Mucosa of gallbladder (tissue), 1 donor: ENCODE measurements at places on chromosomes 11 and 22.

DNA sequence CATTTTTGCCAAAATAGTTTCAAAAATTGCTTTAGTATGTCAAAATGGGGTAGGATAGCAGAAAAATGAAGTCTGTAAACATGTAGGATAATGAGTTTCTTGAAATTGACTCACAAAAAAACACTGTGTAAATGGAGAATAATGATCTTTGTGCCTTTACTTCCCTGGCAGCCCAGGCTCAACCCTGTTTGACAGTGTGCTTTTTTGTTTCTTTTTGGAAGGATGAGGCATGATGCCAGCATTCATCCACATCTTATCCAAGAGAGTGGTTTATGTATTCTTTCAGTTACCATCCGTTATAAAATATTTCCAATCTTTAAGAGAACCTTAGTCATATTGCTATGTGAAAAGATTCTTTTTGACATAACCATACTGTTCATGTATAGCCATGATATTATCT lies 70.6 kb downstream of the ARHGAP42 start:
- no peak for DNase-seq

GRCh38 chr22:50730941-50731661 lies 6.9 kb upstream of the ACR start:
- no peak for DNase-seq

DNA sequence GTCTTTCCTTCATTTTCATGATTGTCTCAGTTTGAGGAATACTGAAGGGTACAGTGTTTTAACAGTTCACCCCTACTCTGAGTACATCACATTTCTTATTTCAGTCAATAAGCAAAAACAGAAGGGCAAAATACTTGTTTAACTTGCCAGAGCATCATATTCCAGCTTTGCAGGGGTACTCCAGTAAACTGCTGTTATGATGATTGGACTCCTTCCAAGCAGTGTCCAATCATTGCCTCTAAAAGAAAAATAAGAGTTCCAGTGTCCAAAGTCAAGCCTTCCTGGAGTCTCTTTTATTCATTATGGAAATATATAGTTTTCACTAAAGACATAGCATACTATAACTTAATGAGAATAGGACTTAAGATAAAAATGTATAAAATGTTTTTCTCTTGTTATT lies 105.1 kb downstream of the FANCF start:
- no peak for DNase-seq

GRCh38 chr11:33507356-33507755 lies 193.3 kb downstream of the C11orf91 start:
- no peak for DNase-seq

- peak; percentile 8 for DNase-seq
Observed at GRCh38 chr11:117969160-117969991, 16.8 kb upstream of the IL10RA start.
